ENCODE measurements at places on chromosomes 13 and 19.
A peak's percentile ranks its signal among the peaks of the same experiment; 100 is the strongest.

DNA sequence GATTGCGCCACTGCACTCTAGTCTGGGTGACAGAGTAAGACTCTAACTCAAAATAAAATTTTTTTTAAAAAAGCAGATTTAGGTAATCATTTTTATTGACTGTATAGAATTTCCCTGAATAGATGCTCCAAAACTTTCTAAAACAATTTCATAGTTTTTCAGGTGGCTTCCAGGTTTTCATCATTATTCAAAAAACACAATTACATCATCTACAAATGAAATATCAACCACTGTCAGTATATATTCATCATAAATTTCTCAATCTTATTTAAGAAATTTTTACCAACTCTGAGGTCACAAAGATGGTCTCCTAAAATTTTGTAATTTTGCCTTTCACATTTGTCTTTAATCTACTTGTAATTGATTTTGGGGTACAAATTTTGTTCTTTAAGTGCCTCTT is 48.1 kb downstream of the ZC3H13 start:
- no peak for DNase-seq

GRCh38 chr19:13937479-13938300 is 527 bp downstream of the PODNL1 start:
- DNase-seq: no peak

- DNase-seq: peak; percentile 89
Observed at GRCh38 chr19:54266133-54266532, 9.1 kb upstream of the LILRB5 start.

DNA sequence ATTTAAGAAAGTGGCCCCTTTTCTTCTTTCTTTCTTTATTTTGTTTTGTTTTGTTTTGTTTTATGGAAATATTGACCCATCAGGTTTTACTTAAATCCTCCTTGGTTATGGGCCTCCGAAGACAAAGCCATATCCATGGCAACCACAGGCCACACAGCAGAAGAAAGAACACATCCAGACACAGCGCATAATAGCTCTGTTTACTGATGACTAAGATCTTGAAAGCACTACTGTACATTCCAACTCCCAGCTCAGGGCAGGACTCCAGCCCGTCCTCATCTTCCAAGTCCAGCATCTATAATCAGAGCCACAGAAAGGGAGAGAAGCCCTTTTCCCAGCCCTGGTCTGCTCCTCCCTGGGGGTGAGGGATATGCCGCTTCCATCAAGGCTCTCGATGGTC is 84.3 kb downstream of the NUFIP1 start:
- peak; percentile 30 for DNase-seq

GRCh38 chr19:4246767-4247593 is at the start of gene YJU2:
YJU2 (plus strand) TSS chr19:4247080; CDS start chr19:4247147, 67 bp downstream.
- peak; percentile 99 for DNase-seq

- DNase-seq: no peak
Observed at GRCh38 chr13:48448959-48449614, 36.2 kb upstream of the LPAR6 start.

DNA sequence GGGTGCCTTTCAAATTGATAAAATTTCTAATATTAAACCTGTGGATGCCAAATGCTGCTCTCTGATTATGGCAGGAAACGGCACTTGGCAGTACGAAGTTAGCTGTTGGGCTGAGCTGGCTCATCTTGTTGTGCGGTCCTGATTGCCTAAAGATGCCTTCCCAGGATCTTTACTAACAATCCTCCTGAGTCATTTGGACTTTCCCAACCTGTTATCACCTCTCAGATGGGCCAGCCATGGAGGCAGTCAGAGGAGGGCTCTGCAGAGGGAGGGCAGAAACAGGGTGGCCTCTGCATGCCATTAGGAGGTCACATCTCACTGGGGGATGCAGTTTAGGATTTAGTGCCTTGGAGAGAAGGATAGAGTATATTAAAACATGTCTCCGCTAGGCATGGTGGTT is 27.3 kb downstream of the ALOX5AP start:
- DNase-seq: no peak

GRCh38 chr13:30905932-30906383 is at the start of gene MEDAG:
MEDAG (plus strand) TSS chr13:30906271; CDS start chr13:30906516, 245 bp downstream.
- no peak for DNase-seq

GRCh38 chr19:6730941-6731670 is 6.3 kb downstream of the GPR108 start:
- DNase-seq: no peak

DNA sequence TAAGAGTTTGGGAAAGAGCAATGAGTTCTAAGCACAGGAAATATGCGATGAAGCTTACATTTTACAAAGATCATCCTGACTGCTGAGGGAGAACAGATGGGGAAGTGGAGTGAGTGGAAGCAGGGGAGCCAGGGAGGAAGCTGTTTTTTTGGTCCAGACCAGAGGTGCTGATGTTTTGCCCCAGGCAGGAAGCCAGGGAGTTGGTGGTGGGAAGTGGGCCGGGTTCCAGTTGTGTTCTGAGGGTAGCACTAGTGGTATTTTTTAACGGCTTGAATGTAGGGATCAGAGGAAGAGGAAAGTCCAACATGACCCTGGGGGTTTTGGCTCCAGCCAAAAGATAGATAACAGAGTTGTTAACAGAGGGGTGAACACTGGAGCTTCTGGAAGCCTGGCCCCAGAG is 20.7 kb upstream of the OLFM4 start:
- DNase-seq: no peak

DNA sequence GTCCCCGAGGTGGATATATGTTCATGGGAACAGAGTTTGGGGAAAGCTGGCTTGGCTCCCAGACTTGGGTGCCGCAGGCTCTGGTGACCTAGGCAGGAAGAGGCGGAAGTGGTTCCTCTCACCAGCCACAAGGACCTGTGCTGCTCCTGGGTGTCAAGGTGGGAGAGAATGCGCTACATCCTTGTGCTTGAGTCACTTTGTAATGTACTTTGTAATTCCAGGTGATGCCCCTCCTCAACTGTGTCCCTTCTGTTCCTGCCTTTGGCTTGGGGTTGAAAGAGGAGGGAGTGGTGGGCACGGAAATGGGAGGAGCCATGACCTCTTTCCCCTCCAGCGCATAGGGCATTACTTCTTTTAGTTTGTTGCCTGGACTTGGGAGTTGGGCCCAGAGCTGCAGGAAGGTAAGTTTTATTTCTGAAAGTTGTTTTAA is 10.9 kb downstream of the GARRE1 start:
- DNase-seq: no peak

DNA sequence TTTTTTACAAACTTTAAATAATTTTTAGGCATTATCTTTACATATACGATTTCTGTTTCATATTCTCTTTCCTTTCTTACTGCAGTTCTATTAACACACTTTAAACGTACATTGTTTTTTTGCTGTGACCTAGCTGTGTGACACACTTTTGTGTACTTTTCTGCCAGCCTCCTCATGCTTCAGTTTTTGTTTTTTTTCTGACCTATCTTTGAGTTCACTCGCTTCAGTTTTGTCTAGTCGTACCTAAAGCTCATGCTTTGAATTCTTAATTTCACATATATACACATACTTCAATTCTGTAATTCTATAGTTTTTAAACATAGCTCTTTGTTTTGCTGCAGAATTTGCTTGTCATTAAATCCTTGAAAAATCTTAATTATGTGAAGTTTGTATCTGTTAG is 150.4 kb downstream of the PDS5B start:
- DNase-seq: no peak

- DNase-seq: no peak
Observed at GRCh38 chr19:54094426-54095000, 6.1 kb downstream of the OSCAR start.

DNA sequence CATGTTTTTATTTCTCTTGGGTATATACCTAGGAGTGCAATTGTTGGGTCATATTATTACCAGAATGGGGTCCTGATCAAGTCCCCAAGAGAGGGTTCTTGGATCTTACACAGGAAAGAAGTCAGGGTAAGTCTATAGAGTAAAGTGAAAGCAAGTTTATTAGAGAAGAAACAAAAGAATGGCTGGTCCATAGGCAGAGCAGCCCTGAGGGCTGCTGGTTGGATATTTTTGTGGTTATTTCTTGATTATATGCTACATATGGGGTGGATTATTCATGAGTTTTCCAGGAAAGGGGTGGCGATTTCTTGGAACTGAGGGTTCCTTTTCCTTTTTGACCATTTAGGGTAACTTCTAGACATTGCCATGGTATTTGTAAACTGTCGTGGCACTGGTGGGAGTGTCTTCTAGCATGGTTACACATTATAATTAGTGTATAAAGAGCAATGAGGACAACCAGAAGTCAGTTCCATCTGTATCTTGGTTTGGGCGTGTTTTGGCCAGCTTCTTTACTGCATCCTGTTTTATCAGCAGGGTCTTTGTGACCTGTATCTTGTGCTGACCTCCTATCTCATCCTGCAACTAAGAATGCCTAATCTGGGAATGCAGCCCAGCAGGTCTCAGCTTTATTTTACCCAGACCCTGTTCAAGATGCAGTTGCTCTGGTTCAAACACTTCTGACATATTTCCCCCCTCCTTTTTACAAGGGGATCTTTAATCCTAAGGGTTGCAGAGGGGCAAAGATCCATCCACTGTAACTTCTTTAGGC is 41.1 kb downstream of the CEACAM1 start:
- peak; percentile 65 for DNase-seq

Measured in Caco-2 (cell line).